NCI-H1417 treated with DMSO at 0.1 percent for 48 hours (cell line): ENCODE measurements at places on chromosomes 16 and 17.

GRCh38 chr16:66572356-66572755, 6.1 kb downstream of the CMTM1 start:
- DNase-seq = no peak

- no peak for DNase-seq
These were observed 295.8 kb downstream of the ZFHX3 start for GRCh38 chr16:72752004-72752695.

DNA sequence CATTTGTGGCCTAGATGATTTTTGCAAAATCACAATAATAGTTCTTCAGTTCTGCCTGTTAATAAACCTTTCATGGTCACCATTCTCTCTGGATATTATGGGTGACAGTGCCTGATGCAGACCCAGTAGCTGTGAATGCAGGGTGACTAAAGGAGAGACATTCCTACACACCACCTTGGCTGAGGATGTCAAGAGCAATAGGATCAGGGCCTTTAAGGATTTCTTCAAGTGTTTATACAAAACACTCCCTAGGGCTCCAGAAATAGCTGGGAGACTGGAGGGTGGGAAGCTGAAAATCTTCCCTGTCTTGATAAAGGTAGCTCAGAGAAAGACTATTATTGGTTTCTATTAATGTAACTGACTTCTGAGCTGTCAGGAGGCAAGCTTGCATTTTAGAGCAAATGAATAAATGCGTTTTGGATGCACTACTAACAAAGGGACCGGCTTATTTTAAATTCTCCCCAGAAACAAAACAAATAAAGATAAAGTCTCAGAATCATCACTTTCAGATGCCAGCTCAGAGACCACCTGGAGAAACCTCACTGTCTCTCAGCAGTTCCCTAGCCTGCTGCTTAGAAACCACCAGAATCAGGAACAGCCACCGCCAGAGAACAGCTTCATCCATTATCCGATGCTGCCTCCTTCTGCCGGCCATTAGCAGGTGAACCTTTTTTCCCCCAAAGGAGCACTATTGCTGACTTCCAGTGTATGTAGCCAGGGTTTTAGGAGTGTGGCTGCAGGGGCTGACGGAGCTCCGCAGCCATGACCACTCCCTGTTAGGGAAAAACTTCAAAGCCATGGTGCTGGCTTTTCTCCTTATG, 171.4 kb upstream of the DYNLRB2 start:
- no peak for DNase-seq

DNA sequence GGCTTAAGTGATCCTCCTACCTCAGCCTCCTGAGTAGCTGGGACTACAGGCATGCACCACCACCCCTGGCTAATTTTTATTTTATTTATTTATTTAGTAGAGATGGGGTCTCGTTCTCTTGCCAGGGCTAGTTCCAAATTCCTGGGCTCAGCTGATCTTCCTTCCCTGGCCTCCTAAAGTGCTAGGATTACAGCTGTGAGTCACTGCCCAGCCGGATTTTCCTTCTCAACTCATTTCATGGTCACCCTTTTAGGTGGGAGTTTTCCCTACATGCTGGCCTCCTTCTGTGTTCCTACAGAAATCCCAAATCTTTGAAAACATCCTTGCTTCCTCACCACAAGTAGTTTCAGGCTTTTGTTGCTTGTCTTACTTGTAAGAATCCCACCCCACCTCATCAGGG, 102.1 kb upstream of the SIAH1 start:
- DNase-seq = no peak

DNA sequence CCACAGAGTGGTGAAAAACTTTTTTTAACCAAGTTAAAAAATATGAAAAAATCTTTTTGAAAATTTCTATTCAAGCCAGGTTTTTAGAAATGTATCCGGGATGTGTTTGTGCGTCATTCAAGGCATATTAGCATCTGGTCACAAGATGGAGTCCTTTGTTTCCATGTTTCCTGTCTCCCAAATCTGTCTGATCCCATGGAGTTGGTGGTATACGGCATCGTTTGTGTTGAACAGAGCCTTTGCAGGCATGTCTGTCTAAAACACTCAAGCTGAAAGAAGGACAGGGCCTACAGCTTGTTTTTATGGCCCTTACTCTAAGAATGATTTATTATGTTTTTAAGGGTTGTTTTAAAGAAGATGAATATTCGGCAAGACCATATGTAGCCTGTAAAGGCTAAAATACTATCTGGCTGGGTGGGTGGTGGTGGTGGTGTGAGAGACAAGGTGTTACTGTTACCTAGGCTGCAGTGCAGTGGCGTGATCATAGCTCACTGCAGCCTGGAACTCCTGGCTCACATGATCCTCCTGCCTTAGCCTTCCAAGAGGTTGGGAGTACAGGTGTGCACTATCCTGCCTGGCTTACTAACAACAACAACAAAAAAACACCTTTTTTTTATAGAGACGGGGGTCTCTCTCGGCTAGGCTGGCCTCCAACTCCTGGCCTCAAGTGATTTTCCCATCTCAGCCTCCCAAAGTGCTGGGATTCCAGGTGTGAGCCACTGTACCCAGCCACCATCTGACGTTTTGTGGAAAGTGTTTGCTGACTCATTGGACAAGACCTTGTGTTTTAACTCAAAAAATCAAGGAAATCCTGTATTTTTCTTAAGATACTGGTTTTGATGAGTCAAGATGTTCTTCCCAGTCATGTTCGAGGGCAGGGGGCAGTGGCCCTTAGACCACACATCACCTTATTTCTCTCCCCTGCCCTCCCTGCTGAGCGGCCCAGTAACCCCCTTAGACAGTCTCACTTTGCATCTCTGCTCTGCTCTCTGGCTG, 52.2 kb downstream of the NDE1 start:
- no peak for DNase-seq

- no peak for DNase-seq
These were observed 20.8 kb upstream of the PIK3R5 start for GRCh38 chr17:8986295-8986694.
